Heart right ventricle (tissue), 16 donors: ENCODE measurements at places on chromosomes 3 and 15. TPM values are rescaled to one million over a fixed set of nuclear protein-coding genes. Genes with fewer than 3 reads are reported as not detected.

- no peaks in the 10 kb centered on the region for H3K36me3 ChIP-seq
- no peaks in the 10 kb centered on the region for H3K4me1 ChIP-seq
- H3K4me3 ChIP-seq: no peak overlapping the region
- DNase-seq: no peak
These were observed 35.2 kb downstream of the FEM1B start for GRCh38 chr15:68312701-68313204.

DNA sequence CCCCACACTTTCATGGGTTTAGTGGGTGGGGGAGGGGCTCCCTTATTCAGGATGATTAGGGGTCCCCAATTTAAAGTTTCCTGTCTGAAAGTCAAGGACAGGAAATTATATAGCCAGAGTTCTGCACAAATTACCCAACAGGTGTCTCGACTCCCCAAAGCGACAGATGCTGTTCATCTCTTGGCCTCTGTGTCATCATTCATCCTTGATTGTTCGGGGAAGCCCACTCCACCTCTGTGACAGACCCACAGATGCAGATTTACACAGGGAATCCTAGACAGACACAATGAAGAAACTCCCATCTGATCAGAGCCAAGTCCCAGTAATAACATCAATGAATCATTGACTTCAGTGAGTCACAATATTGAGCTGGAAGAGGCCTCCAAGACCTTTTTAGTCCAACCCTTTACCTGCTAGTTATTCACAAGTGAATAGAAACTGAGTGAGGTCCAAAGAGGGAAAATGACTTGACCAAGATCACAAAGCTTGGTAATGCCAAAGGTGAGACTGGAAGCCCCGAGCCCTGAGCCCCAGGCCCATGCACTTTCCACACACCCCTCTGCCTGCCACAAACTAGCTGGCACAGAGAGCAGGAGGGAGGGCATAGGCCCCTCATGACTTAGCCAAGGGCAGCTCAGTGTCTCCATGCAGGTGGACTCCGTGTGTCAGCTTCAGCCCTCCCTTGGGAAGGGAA is 7.9 kb upstream of the SRP14 start:
- no peaks in the 10 kb centered on the region for H3K27me3 ChIP-seq
- H3K4me3 ChIP-seq: no peak overlapping the region
- peaks cover 27% of the 10 kb centered on the region for H3K4me1 ChIP-seq
- no peak overlapping the region for H3K27ac ChIP-seq
- no peaks in the 10 kb centered on the region for H3K36me3 ChIP-seq
- DNase-seq: no peak

BCHE gene
- 8.4 TPM for total RNA-seq

GRCh38 chr3:129501630-129502029 is 26.8 kb upstream of the RHO start:
- no peak for DNase-seq
- H3K27me3 ChIP-seq: no peaks in the 10 kb centered on the region
- peaks cover 97% of the 10 kb centered on the region for H3K4me1 ChIP-seq
- H3K4me3 ChIP-seq: no peak overlapping the region
- no peaks in the 10 kb centered on the region for H3K36me3 ChIP-seq

THRB gene
- 25.8 TPM for total RNA-seq

FETUB gene
- total RNA-seq: 0.42 TPM

- no peak overlapping the region for H3K27ac ChIP-seq
- no peaks in the 10 kb centered on the region for H3K36me3 ChIP-seq
- no peaks in the 10 kb centered on the region for H3K27me3 ChIP-seq
- no peak overlapping the region for H3K4me3 ChIP-seq
These were observed 102.9 kb downstream of the CACNA1D start for GRCh38 chr3:53597136-53597915.

DNA sequence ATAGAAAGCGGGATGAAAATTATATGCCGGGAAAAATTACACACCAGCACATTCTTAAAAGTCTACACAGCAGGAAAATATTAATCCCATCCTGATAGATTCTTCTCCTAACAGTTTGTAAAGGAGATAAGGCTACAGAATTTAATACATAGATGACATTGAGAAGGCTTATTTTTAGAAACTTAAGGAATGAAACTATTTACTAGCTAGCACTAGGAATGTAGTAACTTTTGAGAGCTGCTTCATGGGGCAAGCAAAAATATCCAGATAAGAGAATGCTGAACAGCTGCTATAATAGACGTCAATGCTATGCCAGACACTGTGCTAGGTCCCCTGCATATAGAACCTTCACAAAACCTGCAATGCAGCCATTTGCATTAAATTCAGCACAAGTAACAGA is 912.7 kb upstream of the NR2F2 start:
- no peak overlapping the region for H3K4me3 ChIP-seq
- peak overlapping the region; percentile 38 for H3K27ac ChIP-seq
- no peaks in the 10 kb centered on the region for H3K36me3 ChIP-seq
- no peaks in the 10 kb centered on the region for H3K27me3 ChIP-seq

DNA sequence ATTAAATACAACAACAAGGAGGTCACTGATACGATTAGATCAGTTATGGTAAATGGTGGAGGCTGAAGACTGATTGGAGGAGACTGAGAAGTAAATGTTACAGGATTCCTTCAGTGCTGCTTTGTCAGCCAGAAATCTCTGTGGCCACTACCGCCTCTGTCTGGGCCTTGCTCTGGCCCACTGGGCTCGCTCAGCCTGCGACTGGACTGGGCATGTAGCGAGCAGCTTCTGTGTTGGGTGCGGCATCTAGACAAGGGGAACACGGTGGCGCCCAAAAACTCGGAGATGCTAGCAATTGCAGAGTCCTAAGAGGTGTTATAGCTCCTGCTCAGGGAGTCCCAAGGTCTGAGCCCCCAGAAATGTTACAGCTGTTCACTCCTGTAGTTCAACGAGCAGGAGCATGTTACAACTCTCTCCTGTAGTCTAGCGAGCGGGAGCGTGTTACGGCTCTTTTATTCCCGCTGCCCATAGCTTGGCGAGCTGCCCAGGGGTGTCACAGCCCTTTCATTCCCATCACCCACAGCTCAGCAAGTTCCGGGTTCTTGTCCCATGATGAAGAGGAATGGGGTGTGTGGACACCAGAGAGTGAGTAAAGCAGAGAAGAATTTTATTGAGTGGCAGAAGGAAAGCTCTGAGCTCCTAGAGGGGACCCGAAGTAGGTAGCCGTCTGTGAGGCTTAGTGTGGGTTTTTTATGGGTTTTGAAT is 24.7 kb downstream of the SLC15A2 start:
- DNase-seq: no peak
- H3K36me3 ChIP-seq: no peaks in the 10 kb centered on the region
- no peaks in the 10 kb centered on the region for H3K4me1 ChIP-seq

DNA sequence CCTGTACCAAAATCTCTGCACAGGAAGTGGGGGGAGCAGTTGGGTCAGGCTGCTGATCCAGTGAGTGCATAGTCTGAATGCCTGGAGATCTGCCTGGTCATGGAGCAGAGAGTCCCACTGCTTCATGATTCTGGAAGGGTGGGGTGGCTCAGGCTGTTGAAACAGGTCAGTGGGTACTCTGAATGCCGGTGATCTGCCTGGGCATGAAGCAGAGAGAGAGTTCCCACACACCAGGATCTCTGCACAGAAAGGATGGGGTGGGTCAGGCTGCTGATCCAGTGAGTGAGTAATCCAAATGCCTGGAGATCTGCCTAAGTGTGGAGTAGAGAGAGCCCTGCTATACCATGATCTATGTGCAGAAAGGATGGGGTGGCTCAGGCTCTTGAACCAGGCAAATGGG is 16.1 kb upstream of the GCSAM start:
- H3K27me3 ChIP-seq: no peaks in the 10 kb centered on the region
- H3K4me1 ChIP-seq: no peaks in the 10 kb centered on the region
- no peaks in the 10 kb centered on the region for H3K36me3 ChIP-seq
- H3K27ac ChIP-seq: no peak overlapping the region

- no peak for DNase-seq
- H3K36me3 ChIP-seq: peaks cover 100% of the 10 kb centered on the region
- H3K27ac ChIP-seq: no peak overlapping the region
- no peaks in the 10 kb centered on the region for H3K4me1 ChIP-seq
- H3K27me3 ChIP-seq: no peaks in the 10 kb centered on the region
These were observed 48.3 kb downstream of the MAP6D1 start for GRCh38 chr3:183777016-183777618.

DNA sequence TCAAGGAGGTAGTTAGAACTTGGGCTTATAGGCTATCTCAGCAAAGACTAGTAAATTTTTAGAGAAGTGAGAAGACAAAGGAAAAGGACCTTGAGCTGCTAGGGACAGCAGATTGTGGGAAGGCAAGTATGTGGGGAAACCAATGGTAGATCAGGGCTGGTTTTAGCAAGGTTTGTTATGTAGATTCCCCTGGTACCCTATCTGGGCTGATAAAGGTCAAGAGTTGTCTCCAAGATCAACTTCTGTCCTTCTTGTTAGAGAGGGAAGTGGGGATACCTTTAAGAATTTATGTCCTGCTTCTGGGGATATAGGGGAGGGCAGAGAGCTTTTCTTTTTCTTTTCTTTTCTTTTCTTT is 28.9 kb downstream of the KAT2B start:
- H3K36me3 ChIP-seq: no peaks in the 10 kb centered on the region
- peaks cover 54% of the 10 kb centered on the region for H3K4me1 ChIP-seq
- no peaks in the 10 kb centered on the region for H3K27me3 ChIP-seq

- H3K27me3 ChIP-seq: no peaks in the 10 kb centered on the region
- DNase-seq: peak; percentile 15
- no peak overlapping the region for H3K4me3 ChIP-seq
- H3K36me3 ChIP-seq: no peaks in the 10 kb centered on the region
- H3K27ac ChIP-seq: no peak overlapping the region
- H3K4me1 ChIP-seq: peaks cover 18% of the 10 kb centered on the region
These were observed 196.8 kb downstream of the PLCL2 start for GRCh38 chr3:17081520-17081919.

DNA sequence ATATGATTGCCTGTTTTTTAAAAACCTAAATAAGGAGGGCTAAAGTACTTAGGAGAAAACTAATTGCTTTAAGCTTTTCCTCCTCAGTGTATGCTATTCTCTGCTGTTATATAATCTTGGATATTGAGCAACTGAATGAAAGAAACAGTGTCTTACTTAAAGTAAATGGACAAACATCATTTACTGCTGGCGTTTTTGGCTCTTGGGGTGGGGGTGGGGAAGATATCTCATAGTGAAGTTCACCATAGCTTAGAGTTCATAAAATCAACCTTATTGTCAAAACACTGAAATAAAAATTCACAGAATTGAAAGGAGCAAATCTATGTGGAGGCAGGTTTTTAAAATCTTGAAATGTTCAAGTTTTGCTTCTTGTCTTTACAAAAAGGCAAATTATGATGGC is 256.4 kb upstream of the SOX2 start:
- DNase-seq: no peak
- H3K36me3 ChIP-seq: no peaks in the 10 kb centered on the region
- H3K4me1 ChIP-seq: no peaks in the 10 kb centered on the region

- H3K27ac ChIP-seq: no peak overlapping the region
- peaks cover 27% of the 10 kb centered on the region for H3K4me1 ChIP-seq
- no peak overlapping the region for H3K4me3 ChIP-seq
These were observed 73.2 kb downstream of the TLE3 start for GRCh38 chr15:70024521-70024920.

DNA sequence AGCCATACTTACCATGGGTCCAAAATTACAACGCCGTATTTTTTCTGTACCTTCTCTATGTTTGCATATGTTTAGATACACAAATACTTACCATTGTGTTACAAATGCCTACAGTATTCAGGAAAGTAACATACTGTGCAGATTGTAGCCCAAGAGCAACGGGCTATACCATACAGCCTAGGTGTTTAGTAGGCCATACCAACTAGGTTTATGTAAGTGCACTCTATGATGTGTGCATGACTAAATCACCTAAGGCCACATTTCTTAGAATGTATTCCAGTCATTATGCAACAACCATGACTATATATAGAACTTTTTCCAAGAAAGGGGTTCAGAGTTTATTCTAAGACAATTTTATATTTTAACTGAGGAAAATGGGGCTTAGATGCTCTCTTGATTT is 411.7 kb downstream of the MAGI1 start:
- no peaks in the 10 kb centered on the region for H3K27me3 ChIP-seq
- H3K27ac ChIP-seq: no peak overlapping the region
- H3K4me3 ChIP-seq: no peak overlapping the region
- H3K36me3 ChIP-seq: no peaks in the 10 kb centered on the region
- no peaks in the 10 kb centered on the region for H3K4me1 ChIP-seq

DNA sequence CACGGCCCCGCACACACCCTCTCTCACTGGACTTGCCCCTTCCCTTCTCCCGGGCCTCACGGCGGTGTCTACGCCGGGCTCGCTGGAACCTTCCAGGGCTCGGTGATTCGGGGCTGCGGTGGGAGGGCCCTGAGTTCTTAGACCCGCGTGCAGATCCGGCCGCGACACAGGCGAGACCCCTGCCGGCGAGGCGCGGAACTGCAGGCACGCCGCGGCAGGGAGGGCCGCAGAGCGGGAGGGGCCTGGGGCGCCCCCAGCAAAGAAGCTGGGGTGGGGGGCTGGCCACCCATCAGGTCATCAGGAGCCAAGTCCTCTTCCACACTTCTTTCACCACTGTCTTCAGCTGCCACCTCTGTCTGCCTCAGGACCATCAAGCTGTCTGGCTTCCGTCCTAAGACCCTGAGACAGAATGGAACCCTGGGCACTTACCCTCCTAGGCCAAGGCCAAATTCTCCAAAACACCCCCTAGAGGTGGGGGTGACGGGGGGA is 164.5 kb downstream of the XXYLT1 start:
- H3K27me3 ChIP-seq: no peaks in the 10 kb centered on the region
- peak; percentile 80 for DNase-seq
- no peaks in the 10 kb centered on the region for H3K36me3 ChIP-seq
- H3K4me1 ChIP-seq: peaks cover 7% of the 10 kb centered on the region
- no peak overlapping the region for H3K27ac ChIP-seq

CNTN3 gene
- 2.6 TPM for total RNA-seq

TPRG1 gene
- total RNA-seq: 3.1 TPM

- no peak overlapping the region for H3K4me3 ChIP-seq
- H3K4me1 ChIP-seq: no peaks in the 10 kb centered on the region
- no peak overlapping the region for H3K27ac ChIP-seq
- no peak for DNase-seq
These were observed 81.8 kb downstream of the NFKBIZ start for GRCh38 chr3:101931081-101931480.

DNA sequence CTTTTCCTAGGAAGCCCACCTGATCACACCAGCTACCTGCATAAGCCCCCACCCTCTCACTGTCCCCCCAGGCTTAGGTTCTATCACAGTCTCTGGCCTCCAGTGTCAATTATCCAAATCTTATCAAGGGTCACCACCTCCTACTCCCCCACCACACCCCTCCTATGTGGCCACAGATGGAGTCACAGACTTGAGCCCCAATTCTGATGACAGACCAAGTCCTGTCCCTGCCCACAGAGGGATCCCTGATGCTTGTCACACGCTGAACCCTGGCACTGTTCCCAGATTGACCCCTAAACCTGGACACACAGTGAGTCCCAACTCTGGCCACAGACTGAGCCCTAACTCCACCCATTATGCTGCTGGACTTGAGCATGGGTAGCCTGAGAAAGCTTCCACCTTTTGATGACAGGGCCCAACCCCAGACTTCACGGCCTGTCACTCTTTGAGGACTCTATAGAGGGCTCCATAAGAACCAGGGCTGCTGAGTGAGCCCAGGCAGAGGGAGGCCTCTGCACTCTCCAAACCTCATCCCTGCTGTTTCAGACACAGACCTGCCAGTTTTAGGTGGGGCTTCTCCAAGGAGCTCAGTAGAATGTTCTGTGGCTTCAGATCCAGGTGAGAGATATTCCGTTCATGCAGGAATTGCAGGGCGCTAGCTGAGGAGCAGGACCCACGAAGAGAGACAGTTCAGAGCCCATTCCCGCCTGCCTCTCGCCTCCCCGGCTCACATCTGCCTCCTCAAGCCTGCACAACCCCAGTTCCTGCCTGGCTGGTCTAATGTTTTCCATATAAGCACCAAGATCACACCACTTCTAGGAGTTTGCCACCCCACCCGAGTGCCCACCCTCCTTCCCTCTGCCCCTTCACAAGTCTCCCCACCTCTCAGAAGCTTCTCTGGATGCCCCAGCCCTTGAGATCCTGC is 1.8 kb downstream of the ULK3 start:
- H3K4me3 ChIP-seq: no peak overlapping the region
- no peak for DNase-seq
- no peaks in the 10 kb centered on the region for H3K36me3 ChIP-seq
- H3K4me1 ChIP-seq: peaks cover 13% of the 10 kb centered on the region
- no peaks in the 10 kb centered on the region for H3K27me3 ChIP-seq
